ENCODE measurements at places on chromosomes 4 and X. TPM values are rescaled to one million over a fixed set of nuclear protein-coding genes. Genes with fewer than 3 reads are reported as not detected.

PNMA3 gene
- 1.2 TPM for total RNA-seq

DIPK2B gene
- total RNA-seq = 27.1 TPM

MUC7 gene
- total RNA-seq = not detected

HS6ST2 gene
- total RNA-seq = 6.8 TPM

FGB gene
- 1.3 TPM for total RNA-seq

RIPPLY1 gene
- not detected for total RNA-seq

CCNB3 gene
- 0.96 TPM for total RNA-seq

WDFY3 gene
- 136 TPM for total RNA-seq

GRCh38 chr4:185332575-185333464 lies 62.9 kb downstream of the LRP2BP start:
- DNase-seq = no peak

DNA sequence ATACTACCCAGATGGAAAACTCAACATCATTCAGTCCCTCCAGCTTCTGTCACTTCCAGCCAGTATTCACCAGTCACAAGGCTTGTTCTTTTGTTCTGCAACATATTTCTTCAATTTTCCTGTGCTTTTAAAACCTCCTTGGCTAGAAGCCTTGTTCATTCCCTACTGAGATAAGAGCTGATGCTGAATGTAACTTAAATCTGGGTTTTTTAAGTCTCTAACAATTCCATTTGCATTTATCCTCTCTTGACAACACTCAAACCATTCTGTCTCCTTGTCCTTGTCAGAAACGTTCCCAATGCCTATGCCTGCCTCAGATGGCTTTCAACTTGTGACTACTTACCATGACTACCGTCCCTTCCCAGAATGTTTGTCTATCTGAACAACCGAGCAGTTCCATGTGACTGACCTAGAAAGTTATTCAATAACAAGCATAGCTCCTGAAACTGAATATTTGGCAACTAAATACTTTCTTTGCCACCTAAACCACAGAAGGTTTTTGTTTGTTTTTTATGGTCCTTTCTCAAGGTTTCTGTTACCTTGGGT lies 682.9 kb upstream of the GALNTL6 start:
- no peak for DNase-seq

GRCh38 chr4:166798126-166798525 lies 436.2 kb downstream of the SPOCK3 start:
- no peak for DNase-seq

GRCh38 chrX:10496345-10496965 lies 123.9 kb downstream of the MID1 start:
- no peak for DNase-seq

GRCh38 chr4:107877361-107877760 lies 52.6 kb downstream of the SGMS2 start:
- DNase-seq = no peak

GRCh38 chr4:114527637-114528036 lies 71.0 kb upstream of the UGT8 start:
- no peak for DNase-seq

DNA sequence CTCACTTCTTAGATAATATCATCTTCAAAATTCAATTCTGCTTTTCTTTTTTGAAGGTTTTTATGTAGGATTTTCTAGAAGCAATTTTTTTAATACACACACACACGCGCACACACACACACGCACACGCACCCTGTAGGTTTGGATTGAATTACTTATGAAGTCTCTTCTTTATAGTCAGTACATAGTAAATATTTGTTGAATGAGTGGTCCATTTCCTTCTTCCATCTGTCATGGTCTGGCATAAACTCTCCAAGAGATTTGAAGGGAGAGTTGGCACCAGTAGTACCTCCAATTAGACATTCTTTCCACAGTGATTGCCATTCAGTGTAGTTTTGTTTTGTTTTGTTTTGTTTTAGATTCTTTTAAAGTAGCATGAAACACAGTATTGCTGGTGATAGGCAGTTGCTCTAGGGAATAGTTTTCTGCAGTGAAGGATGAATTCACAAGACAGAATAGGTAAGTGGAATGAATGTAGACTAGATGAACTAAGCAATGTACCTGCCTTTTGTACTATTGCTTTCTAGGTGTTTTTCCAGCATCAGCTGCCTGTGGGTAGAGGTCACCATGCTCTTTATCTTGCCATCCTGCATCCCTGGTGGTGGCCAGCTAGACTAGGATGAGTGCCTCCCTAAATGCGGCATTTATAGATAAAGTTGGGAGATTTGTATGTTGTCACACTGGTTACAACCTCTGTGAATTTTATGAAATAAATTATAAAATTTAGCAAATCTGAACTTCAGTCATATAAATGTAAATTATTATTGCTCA lies 20.5 kb downstream of the PDLIM5 start:
- no peak for DNase-seq

- DNase-seq = no peak
Measured at GRCh38 chrX:45788315-45788714, 587.6 kb upstream of the DIPK2B start.

- DNase-seq = no peak
Measured at GRCh38 chr4:41215155-41215554, 813 bp upstream of the APBB2 start.

DNA sequence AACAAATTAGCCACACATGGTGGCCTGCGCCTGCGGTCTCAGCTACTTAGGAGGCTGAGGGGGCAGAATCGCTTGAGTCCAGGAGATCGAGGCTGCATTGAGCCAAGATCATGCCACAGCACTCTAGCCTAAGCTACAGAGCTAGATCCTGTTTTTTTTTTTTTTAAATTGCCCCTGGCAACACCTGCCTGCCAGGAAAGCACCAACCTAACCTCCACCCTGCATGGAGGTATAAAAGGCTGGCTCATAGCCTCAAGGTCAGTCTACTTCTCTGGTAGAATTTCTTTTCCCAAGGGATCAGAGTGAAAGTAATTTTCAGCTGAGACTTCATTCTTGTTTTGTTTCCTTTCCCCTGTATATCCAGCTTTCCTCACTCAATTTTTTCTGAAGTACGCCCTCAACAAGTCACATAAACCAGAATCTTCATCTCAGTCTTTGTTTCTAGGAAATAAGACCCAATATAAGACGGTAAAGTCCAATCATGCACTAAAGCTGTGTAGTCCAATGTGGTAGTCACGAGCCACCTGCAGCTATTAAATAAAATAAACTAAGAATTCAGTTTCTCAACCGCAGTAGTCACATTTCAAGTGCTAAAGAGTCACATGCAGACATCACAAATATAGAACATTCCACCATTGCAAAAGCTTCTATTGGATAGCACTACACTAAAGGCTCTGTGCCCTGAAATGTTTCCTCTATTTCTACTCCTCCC lies 113.3 kb downstream of the HPGD start:
- DNase-seq = no peak

DNA sequence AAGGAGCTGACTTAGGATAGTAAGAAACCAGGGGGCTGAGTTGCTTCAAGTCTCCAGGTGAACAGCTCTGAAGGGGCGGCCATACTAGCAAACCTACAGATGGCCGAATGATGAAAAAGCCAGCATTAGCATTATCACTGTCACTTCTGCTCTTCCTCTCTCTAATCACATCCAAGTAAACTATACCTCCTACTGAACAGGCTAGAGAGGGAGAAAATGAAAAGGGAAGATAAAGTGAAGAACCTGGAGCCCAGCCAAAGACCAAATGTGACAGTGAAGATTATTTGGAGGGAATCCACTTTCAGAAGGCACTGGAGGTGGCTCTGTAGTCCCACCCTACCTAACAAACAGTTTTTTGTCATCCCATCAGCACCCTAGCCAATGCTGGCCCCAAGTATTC lies 50.4 kb upstream of the PRPS1 start:
- no peak for DNase-seq

GRCh38 chrX:13923289-13923688 lies 106.4 kb upstream of the GPM6B start:
- DNase-seq = no peak

DNA sequence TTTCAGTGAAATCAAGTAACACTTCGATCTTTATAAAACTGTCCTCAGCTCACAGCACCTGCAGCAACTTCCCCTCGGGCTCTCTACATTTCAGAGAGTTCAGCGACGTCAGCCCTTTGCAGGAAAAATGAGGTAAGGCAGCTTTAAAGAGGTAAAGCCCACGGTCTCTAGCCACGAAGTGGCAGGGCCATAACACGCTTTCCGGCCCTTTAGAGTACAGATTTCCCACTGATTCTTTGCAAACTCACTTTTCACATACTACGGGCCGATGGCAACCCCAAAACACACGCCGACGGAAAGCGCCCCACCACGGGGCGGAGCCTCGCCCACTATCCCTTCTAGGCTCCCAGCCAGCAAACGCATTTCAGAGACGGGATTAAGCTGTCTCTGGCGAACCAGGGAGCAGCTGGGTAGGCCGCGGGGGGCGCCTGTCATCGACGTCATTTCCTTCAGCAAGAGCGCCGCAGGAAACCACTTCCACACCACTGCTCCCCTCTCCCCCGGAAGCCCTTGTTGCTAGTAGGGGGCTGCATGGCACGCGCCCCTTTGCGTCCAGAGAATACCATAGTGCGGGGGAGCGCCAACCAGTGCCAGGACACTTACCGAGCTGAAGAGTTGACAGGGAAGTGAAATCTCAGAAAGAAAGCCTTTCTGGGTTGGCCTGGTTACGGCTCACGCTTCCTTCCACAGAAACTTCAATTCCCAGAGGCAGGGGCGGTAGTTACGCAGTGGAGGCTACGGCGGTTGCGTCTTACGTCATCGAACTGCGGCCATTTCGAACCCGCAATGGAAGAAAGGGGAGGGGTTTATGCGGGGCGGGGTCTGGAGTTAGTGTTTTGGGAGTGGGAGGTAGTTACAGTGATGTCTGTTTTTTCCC lies at the start of gene TRMT10A:
Gene TRMT10A (minus strand): TSS at position 730 of the 877 bp plus-strand sequence. CDS start 4,701 bp downstream, outside the sequence.
- DNase-seq = peak; percentile 97

- no peak for DNase-seq
Measured at GRCh38 chrX:4579999-4580398, 866.5 kb upstream of the PRKX start.

GRCh38 chr4:37439809-37440474 lies 195.4 kb downstream of the NWD2 start:
- no peak for DNase-seq

DNA sequence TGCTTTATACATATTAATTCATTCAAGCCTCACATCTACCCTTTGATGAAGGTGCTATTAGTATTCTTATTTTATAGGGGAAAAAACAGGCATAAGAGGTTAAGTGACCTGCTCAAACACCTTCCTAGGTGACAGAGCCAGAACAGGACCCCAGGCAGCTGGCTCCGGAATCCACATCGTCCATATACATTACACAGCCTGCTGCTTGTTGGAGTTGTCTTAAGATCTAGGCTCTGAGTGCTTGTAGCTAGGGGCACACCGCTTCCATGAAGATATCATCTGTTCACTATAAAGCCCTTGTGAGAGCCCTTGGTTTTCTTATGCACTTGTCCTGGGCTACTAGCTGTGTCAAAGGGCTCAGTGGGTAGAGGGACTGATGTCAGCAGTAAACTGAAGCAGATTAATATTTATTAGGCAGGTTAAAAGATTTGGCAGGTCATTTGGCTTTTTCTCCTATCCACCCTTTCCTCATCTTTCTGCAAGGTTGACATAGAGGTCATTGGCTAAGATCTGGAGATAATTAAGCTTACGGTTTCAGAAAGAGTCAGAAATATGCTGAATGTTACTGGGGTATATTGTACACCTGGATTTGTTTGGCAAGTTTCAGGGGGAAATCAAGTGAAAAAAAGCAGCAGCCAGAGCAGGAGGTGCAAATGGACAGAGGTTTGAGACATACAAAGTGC lies 195.4 kb downstream of the SOWAHB start:
- DNase-seq = no peak

DNA sequence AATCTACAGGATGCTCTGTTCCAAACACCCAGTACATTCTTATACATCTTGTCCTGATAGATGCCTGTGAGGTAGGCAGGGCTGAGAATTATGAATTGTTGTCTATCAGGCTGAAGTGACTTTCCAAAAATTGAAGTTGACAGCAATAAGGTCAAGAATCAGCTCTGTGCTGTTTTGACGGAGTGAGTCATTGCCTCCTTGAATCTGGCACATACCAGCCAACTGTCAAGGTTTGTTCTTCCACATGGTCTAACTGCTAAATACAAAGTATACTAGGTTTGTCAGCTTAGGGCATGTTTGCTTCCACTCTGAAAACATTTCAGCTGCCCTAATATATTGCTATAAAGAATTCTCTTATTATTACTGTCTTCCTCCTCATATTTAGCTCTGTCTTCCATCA lies 32.3 kb downstream of the SH3RF1 start:
- DNase-seq = no peak

GRCh38 chrX:133465254-133465653 lies 50.0 kb upstream of the GPC4 start:
- DNase-seq = no peak

DNA sequence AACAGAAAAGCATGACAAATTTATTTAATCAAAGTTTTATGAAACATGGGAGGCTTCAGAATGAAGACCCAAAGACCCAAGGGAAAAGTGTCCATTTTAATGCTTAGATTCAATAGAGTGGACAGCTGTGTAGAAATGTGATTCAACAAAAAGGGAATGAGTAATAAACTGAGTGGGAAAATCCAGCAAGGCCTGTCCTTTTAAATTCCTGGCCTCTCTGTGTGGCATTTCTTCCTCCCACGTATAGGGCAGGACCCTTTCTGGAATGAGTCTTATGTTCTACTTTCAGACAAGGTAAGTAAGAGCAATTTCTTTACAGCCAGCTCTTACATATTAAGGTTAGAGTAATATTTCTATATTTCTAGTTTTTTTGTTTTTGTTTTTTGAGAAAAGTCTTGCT lies 14.5 kb downstream of the AASDH start:
- no peak for DNase-seq

DNA sequence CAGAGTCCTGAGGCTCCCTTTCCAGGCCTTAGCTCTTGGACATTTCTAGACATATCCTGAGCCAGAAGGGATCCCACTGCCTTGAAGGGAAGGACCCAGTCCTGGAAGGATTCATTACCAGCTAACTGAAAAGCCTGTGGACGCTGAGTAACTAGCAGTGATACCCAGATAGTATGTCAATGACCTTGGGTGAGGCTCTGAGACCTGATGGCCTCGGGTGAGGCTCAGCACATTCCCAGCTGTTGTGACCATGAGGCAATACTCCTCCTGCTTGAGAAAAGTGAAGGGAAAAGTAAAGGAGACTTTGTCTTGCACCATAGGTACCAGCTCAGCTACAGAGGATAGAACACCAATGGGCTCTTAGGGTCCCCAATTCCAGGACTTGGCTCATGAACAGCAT lies 268.1 kb downstream of the DKK2 start:
- DNase-seq = no peak

GRCh38 chr4:34953145-34953799 lies 1291.0 kb downstream of the ARAP2 start:
- no peak for DNase-seq

DNA sequence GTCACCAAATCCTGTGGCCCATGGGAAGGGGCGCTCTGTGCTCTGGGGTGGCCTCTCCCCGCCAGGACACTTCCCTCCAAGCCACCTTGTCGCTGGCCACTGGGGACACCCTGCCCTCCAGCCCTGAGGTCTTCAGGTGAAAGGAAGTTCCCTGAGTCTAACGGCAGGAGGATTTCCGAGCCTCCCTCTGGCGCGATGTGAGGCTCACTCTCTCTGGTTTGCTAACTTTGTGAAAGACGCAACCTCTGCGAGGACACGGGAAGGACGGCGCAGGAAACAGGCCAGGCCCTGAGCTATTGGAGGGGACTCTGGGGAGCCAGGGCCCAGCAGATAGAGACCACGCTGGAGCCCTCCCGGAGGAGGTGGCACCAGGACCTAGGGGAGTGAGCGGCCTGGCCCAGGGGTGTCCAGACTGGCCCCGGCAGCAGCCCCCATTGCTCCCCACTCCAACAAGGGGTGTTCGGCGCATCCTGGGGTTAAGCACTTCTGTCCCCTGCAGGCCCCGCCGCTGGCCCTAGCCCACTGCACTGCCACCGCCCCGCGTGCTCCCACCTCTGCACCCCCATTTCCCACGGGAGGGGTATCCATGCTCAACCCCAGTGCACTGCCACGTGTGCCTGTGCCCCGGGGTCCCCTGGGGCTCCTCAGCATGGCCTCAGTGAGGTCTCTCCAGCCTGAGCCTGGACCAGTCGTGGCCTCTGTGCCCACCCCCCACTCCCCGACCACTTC lies 72.2 kb upstream of the MXD4 start:
- peak; percentile 34 for DNase-seq
